Renal cortex interstitium (tissue), 15 donors: ENCODE measurements at places on chromosomes 7 and 10.

DNA sequence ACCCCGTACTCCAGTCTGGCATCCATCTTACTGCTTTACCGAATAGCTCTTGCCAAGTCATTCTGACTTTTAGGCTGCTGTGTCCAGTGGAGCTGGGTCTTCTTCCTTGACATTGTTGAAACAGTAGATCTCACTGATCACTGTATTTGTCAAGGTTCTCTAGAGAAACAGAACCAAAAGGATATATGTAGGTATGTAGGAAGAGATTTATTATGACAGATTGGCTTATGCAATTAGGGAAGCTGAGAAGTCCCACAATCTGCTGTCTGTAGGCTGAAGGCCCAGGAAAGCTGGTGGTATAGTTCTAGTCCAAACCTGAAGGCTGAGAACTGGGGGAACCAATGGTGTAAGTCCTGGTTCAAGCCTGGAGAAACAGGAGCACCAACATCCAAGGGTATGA is 12.1 kb upstream of the PRRT4 start:
- DNase-seq, result no peak

DNA sequence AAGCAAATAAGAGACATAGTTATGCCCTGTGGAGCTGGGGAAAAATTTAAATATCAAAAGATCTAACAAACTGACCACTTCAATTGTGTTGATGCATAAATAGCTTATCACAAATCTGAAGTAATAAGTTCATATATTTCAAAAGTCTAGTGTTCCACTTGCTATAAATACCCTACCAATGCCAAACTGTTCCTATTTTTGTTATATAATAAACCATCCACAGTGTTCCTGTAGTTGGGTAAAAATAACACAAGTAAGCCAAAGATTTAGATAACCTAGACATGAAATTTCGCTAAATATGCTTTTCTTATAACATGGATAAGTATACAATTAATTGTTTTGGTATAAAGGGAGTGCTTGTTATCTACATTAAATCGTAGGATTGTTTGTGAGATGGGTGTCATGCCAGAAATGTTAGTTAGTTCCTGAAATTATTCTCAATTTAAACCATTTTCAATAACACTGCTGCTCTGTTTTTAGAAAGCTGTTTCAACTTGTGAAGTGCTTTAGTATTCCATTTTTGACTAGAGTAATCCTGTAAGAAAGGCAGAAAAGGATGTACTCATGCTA is 85.5 kb downstream of the CACNA2D1 start:
- DNase-seq, result no peak

GRCh38 chr7:141950806-141951205 is 4.0 kb upstream of the CLEC5A start:
- no peak for DNase-seq

DNA sequence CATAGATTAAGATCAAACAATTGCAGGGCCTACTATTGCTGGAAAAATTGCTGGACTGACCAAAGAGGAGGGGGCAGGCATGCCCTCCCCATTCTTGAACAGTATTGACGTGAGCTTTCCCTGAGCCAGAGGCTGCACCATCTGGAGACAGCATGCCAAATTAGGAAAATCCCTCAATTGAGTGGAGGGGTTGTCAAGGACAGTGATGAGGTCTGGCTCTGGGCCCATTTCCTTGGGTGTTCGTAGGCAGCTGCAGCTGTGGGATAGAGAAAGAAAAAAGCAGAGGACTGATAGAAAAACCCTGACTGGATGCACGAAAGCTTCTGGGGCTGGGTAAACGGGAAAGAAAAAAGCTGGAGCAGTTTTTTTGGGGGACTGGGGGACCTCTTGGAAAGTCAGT is 22.8 kb upstream of the ORC5 start:
- no peak for DNase-seq

DNA sequence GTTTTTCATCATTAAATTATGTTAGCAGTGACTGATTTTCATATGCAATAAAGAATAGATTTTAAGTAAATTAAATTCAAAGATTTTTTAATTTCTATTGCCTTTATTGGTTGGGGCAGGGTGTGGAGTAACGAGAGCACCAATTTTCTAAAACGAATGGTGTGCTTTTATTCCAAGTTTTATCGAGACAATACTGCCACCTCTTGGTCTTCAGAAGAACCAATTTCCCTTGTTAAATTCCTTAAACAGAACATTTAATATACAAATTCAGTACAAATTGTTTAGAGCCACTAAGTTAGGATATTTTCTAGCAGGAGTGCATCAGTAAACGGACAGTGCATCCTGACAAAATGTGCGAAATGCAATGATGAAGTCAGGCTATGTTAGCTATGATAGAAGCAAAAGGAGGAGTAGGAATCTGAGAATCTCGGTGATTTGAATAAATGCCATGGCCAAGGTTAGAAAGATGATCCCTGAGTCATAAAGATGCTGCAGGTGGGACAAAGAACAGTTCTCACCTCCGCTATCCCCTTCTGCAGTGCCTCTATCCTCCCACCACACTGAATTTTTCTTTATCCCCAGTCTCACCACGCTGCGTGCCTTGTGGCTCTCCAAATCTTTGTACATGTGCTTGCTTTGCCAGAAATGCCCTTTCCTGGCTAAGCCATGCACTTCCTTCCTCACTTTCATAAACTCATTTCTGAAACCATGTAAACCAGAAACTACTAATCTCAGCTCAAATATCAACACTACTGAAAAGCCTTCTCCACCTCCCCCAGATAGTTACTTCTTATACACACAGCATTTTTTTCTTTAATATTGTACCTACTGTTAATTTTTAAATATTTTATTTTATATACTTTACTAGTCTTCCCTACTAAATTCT is 31.9 kb upstream of the AGBL3 start:
- no peak for DNase-seq

- DNase-seq, result no peak
Measured at GRCh38 chr10:115171392-115171960, 78.3 kb downstream of the ATRNL1 start.

- DNase-seq, result no peak
Measured at GRCh38 chr10:31121757-31122577, 90.3 kb upstream of the ZNF438 start.

DNA sequence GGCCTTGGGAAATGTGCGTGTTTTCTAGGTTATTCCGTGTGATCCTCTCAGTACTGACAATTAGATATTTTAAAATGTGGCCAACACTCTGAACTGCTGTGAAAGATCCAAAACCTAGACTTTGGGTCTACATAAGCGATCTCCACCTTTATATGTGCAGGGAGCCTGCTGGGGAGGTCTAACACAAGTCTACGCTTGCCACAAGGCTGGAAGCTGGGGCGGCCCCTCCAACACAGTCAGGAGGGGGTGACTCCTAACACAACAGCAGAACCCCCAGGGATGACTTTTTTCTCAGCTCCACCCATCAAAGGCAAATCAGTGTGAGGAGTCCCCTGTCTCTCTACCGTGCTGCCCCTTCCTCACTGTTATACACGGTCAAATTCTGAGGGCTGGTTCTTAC is 202.6 kb downstream of the COBL start:
- DNase-seq, result no peak

DNA sequence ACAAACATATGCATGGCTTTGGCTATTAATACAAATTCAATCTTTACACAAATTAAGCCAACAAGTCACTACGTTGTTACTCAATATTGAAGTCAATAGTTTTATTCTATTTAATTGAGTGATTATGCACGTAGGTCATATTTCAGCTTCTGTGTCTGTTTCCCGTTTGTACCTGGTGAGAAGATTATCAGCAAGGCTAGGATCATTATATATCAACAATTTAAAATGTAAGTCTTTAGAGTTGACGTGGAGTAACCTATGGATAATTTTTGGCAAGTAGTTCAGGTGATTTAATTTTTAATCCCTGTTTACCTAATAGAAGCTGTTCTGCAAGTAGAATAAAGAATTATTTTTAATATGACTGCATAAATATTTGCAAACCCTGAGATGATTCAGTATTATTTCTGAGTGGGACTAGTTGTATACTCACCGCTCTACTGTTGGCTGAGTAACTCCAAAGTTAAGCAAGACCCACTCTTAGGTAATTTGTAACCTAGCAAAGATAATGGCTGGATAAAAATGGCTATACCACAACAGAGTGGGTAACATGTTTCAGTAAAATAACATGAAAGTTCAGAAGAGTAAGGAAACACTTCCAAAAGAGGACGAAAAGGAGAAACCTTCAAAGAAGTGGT is 161.0 kb downstream of the HGF start:
- no peak for DNase-seq

GRCh38 chr7:26193432-26194207 is 6.9 kb downstream of the HNRNPA2B1 start:
- DNase-seq, result no peak

- no peak for DNase-seq
Measured at GRCh38 chr7:105715528-105715927, 134.2 kb upstream of the EFCAB10 start.

DNA sequence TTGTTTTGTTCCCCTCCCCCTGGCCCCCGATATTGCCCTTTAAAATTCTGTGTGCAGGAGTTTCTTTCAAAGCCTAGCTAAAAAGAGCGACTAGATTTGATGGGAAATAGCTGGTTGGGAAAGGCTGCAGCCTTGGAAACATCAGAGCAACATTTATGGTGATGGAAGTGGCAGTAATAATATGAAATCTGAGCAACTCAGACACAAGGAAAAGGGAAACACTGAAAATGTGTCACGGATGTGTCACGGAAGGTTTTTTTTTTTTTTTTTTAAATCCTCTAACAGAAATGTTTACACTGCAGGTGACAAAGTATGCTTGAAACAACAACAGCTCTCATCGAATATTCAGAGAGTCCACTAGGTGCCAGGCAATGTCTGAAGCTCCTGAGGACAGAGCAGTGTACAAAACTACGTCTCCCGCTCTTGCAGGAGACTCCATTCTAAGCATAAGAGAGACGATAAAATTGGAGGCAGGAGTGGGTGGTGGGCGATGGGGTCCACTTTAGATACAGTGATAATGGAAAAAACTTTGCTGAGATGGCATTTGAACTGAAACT is 143.0 kb downstream of the RSU1 start:
- DNase-seq, result no peak

DNA sequence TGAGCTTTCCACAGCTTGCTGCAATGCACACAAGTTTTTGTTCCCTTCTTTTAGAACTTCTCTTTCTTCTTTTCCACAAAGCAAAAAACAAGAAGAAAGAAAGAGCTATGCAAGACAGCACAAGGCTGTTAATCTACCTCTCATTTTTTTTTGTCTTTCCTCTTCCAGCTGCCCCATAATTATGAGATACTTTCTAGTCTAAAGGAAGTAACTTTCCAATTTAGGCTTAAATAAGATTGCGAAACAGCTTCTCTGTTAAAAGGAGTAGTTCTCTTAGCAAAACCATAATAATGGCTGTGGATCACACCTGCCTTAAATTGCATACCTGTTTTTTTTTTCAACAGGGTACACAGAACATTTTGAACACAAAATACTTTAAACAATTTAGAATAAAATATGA is 56.0 kb downstream of the NDUFB2 start:
- DNase-seq, result no peak

- no peak for DNase-seq
Measured at GRCh38 chr10:103506061-103506460, 12.6 kb downstream of the NEURL1 start.

DNA sequence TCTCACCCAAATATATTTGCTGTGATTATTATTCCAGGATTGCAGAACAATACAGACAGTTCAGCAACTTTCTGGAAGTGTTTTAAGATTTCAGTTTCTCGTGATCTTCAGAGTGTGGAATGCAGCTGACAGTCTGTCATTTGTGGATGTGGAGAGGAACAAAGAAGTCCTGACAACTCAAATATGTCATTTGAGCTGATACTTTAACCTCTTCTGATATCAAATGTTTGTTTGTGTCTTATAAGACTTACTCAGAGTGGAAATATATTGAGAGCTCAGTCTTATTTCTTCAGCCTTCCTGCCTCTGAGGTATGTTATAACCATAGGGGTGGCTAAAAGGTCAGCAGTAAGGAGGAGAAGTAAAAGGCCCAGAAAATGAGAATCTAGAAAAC is 96.4 kb downstream of the OSBPL3 start:
- DNase-seq, result no peak
